ENCODE measurements at places on chromosomes 5 and 9.

DNA sequence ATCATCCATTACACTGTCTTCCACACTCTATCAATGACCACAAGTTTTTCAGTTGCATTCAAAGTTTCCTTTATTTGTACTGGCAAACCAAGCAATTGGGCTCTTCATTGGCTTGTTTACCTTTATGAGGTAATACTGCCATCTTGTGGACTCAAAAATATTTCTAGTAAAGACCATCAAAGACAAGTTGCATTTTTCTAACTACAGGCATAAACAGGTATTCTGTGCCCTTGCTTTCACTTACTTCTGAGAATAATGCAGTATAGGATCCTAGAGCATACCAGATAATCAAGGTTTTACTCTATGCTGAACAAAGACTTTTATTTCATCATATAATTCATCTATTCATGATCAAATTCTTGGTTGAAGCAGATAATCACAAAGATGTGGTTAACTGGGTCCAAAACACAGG, 173.7 kb upstream of the POU5F2 start:
- DNase-seq: no peak

DNA sequence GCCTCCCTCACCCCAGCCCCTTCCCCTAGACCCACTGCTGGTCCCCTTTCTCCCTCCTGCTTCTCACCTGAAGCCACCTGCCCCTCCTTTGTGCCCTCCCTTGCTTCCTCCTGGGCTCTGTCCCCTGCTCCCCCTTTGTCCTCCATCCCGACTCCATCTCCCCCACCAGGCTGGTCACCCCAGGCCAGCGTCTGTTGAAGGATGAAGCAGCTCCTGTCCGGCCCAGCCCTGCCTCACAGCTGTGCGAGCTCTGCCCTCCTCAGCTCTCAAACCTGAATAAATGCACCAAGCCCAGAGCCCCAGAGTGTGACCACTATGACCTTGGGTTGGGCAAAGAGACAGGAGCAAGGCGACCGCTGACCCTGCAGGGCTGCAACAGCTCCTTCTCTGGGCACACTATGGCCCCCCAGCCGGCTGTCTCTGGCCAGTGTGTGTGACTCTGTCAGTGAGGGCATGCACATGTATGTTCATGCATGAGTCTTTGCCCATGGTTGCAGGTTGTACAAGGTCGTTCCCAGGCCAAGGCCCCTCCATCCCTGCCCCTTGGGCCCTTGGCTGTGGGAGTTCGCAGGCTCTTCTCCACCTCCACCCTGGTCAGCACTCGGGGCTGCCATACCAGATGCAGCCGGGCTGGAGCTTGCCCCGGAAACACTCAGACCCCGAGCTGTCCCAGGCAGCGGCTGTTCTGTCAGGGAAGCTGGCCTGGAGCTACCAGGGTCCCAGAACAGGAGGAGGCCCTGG, 3.3 kb downstream of the LCN12 start:
- DNase-seq: no peak

- no peak for DNase-seq
These were observed 26.0 kb upstream of the GRIN3A start for GRCh38 chr9:101764472-101764871.

GRCh38 chr5:60196385-60197113, 303.0 kb upstream of the PDE4D start:
- DNase-seq: peak; percentile 92

DNA sequence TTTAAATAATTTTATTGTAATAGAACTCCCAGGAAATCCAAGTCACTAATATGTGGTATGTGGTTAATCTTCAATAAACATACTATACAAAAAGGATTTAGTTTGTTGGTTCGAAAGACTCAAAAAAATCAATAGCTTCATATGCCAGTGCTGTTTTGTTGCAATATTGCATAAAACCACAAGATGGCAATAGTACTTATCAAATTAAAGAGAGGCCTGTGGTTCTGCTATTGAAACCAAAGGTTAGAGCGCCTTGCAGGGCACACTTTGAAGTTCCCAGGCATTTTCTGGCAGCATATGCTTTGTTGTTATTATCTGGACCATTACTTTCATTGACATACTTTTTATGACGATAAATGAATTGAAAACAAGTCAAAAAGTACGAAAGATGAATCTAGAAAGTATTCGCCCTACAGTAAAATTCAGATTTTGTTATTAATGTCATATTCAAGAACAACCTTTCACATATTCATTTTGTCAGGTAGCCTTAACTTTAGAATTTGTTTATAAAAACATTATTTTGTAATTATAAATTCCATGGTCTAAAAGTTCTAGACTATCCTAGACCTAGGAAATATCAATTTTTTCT, 316.3 kb downstream of the MCTP1 start:
- peak; percentile 52 for DNase-seq

- DNase-seq: no peak
These were observed 89.0 kb upstream of the NR4A3 start for GRCh38 chr9:99732715-99733114.

DNA sequence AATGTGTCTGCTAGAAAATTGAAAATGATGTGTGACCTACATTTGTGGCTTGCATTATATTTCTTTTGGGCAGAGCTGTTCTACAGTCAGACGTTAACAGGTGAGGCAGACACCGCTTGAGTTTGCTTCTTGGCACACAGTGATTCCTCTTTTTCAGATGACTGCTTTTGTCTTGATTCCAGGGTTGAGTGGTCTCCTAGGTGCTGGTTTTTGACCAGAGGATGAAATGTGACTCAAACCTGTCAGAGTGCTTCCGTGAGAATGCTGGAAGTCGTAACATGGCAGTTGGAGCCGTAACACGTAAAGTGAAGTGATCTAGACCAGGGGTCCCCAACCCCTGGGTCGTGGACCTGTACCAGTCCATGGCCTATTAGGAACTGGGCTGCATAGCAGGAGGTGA, 28.3 kb upstream of the NDFIP1 start:
- DNase-seq: no peak

DNA sequence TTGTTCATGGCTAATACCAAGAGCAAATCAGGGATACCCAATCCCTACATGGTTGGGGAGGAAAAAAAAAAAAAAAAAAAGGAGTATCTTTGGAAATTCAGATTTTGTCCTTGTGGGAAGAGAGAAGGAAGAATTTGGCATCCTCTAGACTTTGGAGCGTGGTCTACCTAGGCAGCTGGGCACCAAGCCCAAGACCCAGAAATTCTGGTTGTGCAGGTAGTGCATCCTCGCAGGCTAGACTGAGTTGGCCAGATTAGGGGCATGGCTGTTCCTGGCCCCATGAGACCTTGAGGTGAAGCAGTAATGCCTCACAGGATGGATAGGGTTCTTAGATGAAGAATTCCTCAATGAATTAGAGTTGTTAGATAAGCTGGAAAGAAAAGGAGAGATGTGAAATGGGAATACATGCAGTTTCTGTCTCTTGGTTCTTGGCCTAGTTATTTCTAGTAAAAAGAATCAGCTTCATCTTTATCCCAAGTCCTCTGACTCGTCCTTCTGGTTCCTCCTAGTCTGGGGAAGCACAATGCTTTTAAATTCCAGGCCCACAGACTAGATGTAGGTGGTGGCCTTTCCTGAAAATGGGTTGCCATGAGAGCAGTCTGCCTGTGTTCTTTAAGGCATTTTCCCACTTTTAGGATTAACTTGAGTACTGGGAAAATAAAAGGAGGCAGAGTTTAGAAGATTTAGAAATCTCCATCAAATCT, 140.5 kb upstream of the RUSC2 start:
- no peak for DNase-seq

- no peak for DNase-seq
These were observed 772.1 kb upstream of the DMAC1 start for GRCh38 chr9:8571643-8572042.

GRCh38 chr5:146643776-146644175, 127.8 kb upstream of the GPR151 start:
- no peak for DNase-seq

- DNase-seq: no peak
These were observed 31.3 kb upstream of the SMU1 start for GRCh38 chr9:33107762-33108161.

GRCh38 chr9:99058964-99059921, 45.7 kb upstream of the TGFBR1 start:
- DNase-seq: no peak

DNA sequence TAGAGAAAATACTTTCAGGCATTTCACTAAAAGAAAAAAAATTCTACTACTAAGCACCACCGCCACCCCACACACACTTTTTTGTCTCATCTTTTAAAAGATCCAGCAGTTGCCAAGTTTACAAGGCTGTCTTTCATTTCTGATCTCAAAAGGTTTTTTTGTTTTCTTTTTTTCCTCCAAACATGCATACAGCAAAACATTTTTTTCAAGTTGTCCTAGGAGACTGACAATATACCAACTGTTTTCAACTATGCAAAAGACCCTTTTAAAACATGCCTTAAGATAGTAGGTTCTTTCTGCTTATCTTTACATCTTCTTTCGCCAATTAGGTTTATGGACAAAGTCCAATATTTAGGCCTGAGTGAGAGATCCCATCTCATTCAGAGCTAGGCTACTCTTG, 65.2 kb downstream of the HMHB1 start:
- DNase-seq: no peak

DNA sequence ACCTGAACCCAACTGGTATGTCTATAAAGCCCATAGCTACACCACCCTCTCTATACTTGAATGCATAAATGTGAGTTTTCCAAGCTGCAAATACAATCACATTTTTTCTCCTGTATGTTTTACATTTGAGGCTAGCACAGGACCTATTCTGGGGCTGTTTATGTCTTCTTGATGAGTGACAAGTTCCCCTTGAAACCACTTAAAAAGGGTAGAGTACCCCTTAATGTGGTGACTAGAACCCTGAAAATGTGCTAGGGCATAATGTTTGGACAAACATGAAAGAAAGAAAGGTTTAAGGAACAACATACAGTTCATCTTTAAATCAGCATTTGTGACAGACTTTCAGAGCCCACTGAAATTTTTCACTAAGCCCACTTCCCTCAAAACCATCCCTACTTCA, 25.2 kb upstream of the GLIS3 start:
- DNase-seq: no peak

GRCh38 chr9:100190339-100190738, 91.3 kb downstream of the INVS start:
- no peak for DNase-seq

GRCh38 chr5:135213027-135213386, 179.0 kb upstream of the PITX1 start:
- DNase-seq: no peak

GRCh38 chr5:107121793-107122519, 548.8 kb downstream of the EFNA5 start:
- DNase-seq: no peak

- no peak for DNase-seq
These were observed 100.7 kb downstream of the NLN start for GRCh38 chr5:65822710-65823109.

- no peak for DNase-seq
These were observed 469.4 kb downstream of the CDK5RAP2 start for GRCh38 chr9:120110520-120110919.

- no peak for DNase-seq
These were observed 299.3 kb downstream of the ANXA1 start for GRCh38 chr9:73451003-73451402.

- DNase-seq: no peak
These were observed 197.5 kb downstream of the TRPM3 start for GRCh38 chr9:70923961-70924360.

GRCh38 chr5:33563983-33564908, 123.5 kb downstream of the TARS1 start:
- DNase-seq: no peak

- DNase-seq: no peak
These were observed 191.7 kb downstream of the CDK5RAP2 start for GRCh38 chr9:120388003-120388855.

DNA sequence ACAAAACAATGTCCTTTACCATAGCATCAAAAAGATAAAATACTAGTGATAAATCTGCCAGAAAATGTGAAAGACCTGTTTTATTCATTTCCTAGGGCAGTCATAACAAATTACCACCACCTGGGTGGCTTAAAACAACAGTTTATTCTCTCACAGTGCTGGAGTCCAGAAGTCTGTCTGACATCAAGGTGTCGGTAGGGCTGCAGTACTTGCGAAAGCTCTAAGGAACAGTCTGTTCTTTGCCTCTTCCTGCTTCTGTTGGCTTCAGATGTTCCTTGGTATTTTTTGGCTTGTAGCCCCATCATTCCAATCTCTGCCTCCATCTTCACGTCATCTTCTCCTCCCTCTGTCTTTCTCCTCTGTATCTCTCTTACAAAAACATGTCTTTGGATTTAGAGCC, 51.0 kb downstream of the PTPDC1 start:
- peak; percentile 68 for DNase-seq

GRCh38 chr9:97502222-97502983, 937 bp downstream of the TMOD1 start:
- DNase-seq: no peak

DNA sequence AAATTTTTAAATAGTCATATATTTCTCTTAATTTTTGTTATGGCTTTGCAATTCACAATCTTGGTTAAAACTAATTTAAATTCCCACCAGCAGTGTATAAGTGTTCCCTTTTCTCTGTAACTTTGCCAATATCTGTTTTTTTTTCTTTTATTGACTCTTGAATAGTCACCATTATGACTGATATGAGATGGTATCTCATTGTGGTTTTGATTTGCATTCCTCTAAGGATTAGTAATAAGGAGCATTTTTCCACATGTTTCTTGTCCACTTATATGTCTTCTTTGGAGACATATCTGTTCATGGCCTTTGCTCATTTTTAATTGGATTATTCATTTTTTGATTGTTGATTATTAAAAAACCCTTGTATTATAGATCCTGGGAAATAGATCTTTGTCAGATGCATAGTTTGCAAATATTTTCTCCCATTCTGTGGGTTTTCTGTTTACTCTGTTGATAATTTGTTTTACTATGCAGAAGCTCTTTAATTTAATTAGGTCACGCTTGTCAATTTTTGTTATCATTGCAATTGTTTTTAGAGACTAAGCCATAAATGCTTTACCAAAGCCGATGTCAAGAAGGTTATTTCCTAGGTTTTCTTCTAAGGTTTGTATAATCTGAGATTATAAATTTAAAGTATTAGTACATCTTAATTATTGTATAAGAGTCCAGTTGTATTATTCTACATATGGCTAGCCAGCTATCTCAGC, 610.9 kb downstream of the CHSY3 start:
- peak; percentile 67 for DNase-seq

DNA sequence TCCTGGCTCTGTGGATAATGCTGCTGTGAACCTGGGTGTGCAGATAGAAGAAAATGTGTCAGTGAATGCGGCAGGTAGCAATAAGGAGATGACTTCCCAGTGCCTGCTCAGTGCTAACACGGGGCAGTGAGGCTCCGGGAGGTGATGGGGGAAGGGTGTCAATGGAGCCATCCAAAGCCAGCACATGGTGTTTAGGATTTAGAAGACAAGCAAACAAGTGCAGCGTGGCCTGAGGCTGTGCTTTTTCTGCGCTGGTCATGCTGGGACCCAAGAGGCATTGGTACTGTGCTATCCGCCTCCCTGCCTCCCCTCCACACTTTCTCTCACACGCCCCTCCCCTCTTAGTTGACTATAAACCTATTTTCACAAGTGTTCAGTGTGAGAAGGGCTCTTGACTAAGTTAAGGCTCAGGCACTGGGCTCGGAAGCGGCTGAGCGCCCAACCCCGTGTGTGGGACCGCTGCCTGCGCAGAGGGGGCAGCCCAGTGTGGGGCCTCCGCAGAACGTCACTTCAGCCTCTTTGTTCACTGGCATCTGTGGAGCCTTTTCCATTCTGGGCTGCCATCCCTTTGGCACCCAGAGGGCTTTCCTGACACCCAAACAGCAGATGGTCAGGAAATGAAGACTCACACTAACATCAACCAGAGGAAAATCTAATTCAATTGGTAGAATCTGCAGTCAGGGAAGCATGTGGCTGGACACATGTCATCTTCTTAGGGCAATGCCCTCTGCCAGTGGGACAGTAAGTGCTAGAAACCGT, 21.8 kb upstream of the NINJ1 start:
- no peak for DNase-seq

GRCh38 chr9:14433351-14434157, 119.6 kb upstream of the NFIB start:
- peak; percentile 20 for DNase-seq
